ENCODE measurements at places on chromosomes 2 and 18.

GRCh38 chr2:223930103-223930976, 14.8 kb downstream of the WDFY1 start:
- DNase-seq, result no peak

GRCh38 chr2:171412571-171413175, 21.1 kb downstream of the METTL8 start:
- no peak for DNase-seq

DNA sequence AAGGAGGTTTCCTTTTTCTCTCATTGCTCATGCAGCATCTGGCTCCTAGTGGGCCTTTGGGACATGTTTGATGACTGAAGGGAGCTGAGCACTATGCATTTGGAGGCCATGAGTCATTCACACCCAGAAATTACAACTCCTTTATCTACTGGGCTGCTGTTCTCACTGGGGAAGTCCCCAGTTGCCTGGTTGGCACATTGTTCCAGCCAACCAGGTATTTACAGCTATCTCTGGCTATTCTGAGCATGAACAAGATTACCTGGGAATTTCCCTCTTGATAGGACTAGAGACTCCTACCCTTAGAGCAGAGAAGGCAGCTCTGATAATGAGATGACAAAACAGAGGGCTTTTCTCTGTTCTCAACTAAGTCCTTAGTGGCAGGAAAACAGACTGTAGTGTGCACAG, 206.5 kb downstream of the SETBP1 start:
- peak; percentile 51 for DNase-seq

DNA sequence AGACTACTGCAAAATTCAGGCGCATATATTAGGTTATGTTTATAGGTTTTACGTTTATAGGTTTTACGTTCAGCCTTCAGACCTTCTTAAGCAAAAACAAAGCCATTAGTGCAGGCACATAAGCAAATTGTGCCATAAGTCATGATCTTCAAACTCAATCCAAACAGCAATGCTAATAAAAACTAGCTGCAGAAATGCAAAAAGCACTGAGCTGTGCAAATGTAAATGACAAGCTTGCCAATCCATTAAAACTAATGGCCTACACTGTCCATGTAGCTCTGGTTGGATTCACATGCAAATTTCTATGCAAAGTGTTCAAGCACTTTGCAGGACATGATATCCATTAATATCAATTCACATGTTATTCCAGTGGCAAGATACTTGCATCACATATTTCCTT, 50.9 kb downstream of the LRPPRC start:
- no peak for DNase-seq

DNA sequence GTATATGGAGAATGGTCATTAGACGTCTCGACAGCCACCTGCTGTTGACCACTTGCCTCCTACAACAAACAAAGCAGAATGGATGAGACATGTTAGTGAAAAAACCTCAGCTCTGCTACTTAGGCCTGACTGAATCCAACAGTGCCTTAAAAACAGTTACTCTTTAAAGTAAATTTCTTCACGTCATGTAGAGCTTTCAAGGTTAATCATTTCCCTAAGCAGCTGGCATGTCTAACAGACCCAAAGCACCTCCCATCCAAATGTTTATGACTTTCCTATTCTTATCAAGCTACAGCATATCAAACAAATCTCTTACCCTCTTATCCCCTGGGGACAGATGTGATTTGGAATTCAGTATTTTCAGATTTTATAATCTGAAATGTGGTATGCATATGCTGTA, 75.6 kb upstream of the ITGB6 start:
- DNase-seq, result no peak

- DNase-seq, result no peak
These were observed 45.8 kb upstream of the ID2 start for GRCh38 chr2:8636041-8636491.

- no peak for DNase-seq
These were observed 35.2 kb downstream of the TTLL4 start for GRCh38 chr2:218745559-218746469.

DNA sequence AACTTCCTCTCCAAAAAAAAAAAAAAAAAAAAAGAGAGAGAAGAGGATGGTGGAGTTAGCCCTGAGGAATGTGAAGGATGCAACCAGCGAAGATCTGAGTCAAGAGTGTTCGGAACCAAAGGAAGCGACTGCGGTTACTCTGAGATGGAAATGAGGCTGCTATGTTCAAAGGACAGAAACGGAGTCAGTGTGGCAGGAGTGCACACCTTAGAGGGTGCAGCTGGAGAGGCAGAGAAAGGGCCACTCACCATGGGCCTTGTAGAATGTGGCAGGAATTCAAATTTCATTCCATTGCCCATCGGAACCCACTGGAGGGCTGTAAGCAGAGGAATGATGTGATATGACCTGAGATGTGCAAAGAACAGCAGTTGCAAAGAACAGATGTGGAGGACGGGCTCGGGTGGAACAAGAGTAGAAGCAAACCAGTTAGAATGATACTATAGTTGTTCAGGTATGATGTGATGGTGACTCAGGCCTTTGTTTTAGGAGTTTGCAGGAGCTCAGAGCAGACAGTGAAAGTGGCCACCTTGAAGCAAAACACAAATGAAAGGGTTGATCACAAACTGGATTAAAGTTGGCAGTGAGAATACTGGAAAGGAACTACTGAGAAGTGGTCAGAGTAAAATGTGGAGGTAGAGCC, 22.6 kb downstream of the ITGA6 start:
- DNase-seq, result no peak

GRCh38 chr2:27209621-27210401, 2.0 kb upstream of the ATRAID start:
- no peak for DNase-seq

- peak; percentile 54 for DNase-seq
These were observed 13.8 kb downstream of the MMADHC start for GRCh38 chr2:149573760-149574159.

DNA sequence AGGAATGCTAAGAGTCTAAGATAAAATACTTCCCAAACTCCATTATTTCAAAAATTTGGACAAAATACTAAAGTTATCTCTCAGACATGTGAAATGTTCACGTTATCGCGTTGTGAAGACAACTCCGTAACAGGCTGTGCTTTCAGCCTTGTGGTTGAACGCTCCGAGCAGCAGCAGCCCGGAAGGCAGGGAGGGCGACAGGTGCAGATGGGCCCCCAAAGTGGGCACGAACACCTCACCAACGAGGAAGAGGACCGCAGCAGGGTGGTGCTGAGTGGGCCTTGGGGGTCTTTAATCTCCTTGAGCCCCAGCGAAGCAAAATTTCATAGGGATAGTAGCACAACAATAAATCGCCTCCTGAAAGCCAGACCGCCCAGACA, 1.0 kb upstream of the FAM110C start:
- DNase-seq, result no peak

- peak; percentile 66 for DNase-seq
These were observed 993 bp downstream of the RBMS1 start for GRCh38 chr2:160492401-160493226.

DNA sequence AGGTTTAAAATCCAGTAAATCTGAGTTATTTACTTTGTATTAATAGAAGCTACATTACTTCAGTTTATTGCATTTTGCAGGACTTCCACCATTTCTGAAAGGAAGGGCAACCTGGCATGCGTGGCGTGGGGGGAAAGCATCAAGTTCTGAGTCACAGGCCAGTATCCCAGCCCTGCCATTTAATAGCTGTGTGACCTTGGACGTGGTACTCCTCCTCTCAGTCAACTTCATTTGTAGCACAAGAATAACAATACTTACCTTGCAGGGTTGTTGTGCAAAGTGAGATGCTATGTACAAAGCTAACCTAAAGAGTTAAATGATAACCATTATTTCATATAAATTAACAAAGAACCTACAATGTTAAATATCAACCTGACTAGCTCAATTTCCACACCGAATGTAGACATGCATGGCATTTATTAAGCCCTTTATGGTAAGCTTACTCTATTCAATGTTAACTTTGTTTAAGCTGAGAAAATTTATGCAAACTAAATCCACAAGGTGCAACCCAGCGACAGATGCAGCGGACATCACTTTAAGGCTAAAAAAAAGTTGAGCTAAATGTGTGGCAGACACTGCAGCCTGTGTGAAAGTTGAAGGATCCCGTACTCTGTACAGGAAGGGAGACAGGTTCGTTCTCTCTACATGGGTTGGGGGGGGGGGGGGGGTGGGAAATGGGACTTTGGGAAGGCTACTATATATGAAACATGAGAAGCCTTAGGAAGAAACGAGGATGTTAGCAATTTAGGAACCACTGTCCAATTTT, 17.2 kb upstream of the STPG4 start:
- no peak for DNase-seq

- no peak for DNase-seq
These were observed 480.0 kb downstream of the RIT2 start for GRCh38 chr18:42635378-42636048.

DNA sequence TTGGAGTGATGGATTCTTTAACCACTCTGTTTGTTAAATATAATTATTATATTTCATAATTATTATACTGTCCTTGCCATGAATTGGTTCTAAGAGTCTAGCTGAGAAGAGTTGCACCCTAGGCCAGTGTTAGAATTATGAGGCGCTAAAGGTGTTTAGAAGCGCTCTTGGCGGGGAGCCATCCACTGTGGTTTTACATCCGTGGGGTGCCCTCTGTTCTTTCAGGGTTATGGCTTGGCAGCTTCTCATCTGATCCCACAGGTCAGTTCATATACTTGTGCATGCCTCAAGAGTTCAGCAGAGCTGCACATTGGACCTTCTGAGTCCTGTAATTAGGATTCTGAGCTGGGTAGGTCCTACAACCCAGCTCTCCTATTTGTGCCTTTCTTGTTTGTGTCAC, 9.1 kb downstream of the ASAP2 start:
- no peak for DNase-seq

GRCh38 chr2:16745466-16745865, 79.8 kb upstream of the CYRIA start:
- DNase-seq, result no peak

DNA sequence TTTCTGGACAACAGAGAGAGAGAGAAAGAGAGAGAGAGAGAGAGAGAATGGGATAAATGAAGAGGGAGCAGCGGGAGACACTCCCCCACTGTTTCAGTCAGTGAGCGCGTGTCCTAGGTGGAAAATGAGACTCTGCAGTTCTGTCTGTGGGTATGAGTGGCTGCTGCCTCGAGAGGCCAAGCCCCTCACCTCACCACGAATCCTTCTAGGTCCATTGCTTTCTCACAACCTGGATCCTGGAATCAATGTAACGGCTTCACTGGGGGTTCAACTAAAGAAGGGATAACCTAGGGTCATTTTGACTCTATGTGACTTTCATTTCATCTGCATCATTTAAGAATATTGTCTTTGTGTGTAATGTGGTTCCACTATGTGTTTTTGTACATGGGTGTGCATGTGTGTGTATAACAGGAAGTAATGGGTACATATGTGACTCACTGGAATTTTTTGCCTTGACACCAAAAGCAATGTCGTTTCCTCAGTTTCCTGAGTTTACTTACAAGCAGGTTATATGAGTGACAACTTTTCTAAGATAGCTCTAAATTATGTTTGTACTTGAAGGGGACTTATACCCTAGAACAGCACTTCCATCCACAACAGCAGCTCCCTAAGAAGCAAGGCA, 221.4 kb upstream of the TRIB2 start:
- no peak for DNase-seq

GRCh38 chr2:32485399-32485798, 128.6 kb downstream of the BIRC6 start:
- DNase-seq, result no peak

DNA sequence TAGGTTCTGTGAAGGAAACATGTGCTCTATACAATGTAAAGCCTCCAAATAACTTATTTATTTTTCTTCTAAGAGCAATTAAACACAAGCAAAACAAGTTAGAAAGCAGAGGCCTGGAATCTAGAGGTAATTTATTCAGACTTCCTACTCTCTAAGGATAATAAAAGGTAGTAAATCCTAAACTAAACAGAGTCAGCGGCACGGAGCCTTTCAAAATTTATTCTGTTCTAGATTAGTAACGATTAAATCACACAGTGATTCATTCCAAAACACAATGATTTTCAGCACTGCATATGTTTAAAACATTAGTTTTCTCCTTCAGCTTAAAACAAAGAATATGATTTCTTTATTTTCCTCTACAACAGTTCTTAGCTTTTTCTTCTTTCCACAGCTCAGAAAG, 160.9 kb downstream of the FBXO15 start:
- no peak for DNase-seq

DNA sequence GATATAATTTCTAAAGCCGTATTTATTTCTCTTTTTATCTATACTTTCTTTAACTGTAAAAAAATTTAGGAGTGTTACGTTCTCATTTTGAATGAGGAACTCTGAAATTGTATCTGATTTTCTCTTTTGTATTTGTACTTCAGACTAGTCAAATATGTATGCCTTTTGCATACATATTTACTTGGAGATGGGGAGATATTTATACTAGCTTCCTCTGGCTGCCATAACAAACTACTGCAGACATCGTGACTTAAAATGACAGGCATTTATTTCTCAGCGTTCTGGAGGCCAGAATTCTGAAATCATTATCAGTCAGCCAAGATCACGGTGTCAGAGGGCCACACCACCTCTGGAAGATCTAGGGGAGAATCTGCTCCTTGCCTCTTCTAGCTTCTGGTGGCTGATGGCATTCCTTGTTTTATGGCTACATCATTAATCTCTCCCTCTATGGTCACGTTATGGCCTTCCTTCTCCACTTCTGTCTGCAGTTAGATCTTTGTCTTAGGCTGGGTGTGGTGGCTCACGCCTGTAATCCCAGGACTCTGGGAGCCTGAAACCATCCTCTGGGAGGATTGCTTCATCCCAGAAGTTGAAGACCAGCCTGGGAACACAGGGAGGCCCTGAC, 8.2 kb downstream of the LCLAT1 start:
- DNase-seq, result no peak

DNA sequence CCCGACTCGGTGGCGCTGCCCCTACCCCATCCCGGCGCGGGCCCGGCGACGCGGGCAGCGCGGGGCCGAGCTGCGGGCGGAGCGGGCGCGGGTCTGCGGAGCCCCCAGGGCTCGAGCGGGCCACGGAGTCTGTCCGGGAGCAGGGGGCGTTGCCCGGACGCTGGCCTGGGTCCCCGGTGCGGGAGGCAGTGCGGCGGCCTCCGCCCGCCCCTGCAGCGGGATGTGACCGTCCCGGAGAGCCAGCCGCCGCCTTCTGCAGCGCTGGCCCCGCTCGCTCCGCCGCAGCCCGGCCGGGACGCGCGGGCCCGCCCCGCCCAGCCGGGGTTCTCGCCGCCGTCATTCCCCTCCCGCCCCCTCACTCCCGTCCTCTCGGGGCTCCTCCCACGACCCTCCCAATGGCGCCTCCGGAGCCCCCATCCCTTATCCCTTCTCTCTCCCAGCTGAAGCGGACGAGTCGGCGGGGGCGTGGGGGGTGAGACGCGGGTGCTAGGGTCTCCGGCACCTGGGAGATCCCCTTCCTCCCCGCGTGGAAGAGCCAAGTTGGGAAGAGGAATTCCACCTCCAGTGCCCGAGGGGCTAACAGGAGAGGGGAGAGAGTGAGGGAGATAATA, at the start of gene FNDC4:
Gene FNDC4 (minus strand): TSS at position 257 of the 611 bp plus-strand sequence. CDS start 521 bp downstream, outside the sequence.
- peak; percentile 10 for DNase-seq

GRCh38 chr2:219830353-219830738, 202.9 kb downstream of the SLC4A3 start:
- no peak for DNase-seq

DNA sequence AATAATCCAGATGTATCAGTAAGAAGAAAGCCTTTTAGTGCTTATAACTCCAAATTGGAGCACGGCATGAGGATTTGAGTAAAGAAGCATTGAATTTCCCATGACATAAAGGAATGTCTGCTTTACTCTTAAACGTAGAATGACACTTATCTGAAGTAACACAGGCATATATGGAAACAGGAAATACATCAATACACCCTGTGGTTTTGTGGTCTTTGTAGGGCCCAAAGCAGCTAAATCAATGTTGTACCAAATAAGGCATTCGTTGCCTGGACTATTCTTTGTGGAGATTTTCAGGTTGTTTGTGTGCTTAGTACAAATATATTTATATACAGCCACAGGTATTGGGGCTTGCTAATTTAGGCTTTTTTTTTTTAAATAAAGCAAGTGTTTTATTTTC, 660.5 kb downstream of the LRRTM4 start:
- DNase-seq, result no peak
